ENCODE measurements at places on chromosomes 12 and 14.

DNA sequence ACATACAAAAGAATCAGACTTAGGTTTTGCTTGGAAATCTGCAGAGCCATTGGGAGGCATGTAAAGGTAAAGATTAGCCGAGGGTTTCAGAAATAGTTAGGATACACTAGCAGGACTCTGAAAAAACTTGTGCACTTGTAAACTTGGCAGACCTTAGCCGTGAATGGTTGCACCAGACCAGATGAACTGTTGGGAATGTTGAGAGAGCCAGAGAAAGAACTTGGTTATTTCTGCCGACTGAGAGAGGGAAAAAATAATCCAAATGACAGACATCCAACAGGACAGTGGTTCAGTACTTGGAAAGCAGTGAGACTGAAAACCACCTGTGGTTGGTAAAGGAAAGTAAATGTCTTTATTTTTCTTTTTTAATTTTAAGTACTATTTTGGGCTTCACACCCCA is 222.5 kb upstream of the DDHD1 start:
- DNase-seq, result no peak

DNA sequence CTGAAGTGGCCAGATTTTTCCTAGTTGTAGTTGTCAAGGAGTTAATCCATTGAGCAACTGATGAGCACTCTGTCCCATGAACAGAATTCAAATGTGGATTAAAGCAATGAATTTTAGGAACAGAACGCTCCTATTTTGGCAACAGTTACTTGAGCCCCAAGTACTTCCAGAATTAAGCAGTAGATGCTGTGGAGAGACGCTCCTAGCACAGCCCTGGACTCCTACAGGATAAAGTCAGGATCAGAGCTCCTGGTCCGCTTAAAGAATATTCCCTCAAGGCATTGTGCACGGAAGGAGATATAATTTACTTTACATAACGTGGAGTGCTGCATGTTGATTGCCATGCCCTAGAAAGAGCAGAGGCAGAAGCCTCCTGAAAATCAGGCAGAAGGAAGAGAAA is 53.4 kb downstream of the FLRT2 start:
- no peak for DNase-seq

GRCh38 chr12:93682846-93683261 is 5.7 kb downstream of the CRADD start:
- DNase-seq, result no peak

- DNase-seq, result no peak
These were observed 14.9 kb upstream of the SCFD1 start for GRCh38 chr14:30607156-30607780.

- DNase-seq, result no peak
These were observed 65.3 kb upstream of the TMEM233 start for GRCh38 chr12:119528241-119528640.

- DNase-seq, result no peak
These were observed 211.4 kb upstream of the RTL1 start for GRCh38 chr14:101114726-101115515.

Data from GM12864 (cell line).